ENCODE measurements at places on chromosomes 2 and 18.

DNA sequence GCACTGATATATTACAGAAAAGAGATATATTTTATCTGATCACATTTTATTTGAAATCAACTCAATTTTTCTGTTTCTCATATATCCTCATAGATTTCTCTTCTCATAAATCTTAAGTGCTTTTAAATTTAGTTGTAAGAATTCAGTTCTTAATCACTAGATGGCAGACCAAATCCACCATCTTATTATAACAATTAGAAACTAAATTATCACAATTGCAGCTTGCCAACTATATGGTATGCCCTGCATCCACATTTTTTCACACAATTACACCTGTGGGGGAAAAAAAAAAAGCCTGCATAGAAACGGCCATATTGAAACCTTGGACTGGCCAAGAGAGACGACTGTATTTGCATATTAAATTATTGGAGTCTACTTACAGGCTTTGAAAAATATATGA, 64.4 kb downstream of the COL5A2 start:
- H3K4me1 ChIP-seq = peaks cover 16% of the 10 kb centered on the region
- no peaks in the 10 kb centered on the region for H3K27me3 ChIP-seq
- H3K36me3 ChIP-seq = no peaks in the 10 kb centered on the region
- H3K4me3 ChIP-seq = no peak overlapping the region
- no peak for DNase-seq

- H3K36me3 ChIP-seq = no peaks in the 10 kb centered on the region
- H3K4me3 ChIP-seq = no peak overlapping the region
- H3K27me3 ChIP-seq = peaks cover 3% of the 10 kb centered on the region
- H3K27ac ChIP-seq = no peak overlapping the region
- no peak for DNase-seq
- H3K4me1 ChIP-seq = peaks cover 1% of the 10 kb centered on the region
Measured at GRCh38 chr2:208172125-208172524, 8.7 kb upstream of the CRYGA start.

DNA sequence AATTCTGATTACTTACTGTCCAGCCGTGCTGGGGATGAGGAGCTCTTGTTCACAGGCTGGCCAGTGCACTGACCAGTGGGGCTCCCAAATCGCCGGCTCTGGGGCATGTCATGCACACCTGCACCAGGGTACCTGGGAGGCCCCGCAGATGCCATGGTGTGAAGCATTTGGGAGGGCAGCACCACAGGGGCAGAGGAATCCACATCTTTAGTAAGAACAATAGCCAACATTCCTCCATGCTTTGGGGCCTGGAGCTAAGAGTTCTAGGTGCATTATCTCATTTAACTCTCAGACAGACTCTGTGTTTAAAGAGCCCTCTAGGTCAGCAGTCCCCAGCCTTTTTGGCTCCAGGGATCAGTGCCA, 104.2 kb downstream of the ACKR3 start:
- H3K4me1 ChIP-seq = peaks cover 2% of the 10 kb centered on the region
- no peak overlapping the region for H3K27ac ChIP-seq
- H3K27me3 ChIP-seq = peaks cover 11% of the 10 kb centered on the region
- DNase-seq = no peak
- peaks cover 21% of the 10 kb centered on the region for H3K36me3 ChIP-seq

DNA sequence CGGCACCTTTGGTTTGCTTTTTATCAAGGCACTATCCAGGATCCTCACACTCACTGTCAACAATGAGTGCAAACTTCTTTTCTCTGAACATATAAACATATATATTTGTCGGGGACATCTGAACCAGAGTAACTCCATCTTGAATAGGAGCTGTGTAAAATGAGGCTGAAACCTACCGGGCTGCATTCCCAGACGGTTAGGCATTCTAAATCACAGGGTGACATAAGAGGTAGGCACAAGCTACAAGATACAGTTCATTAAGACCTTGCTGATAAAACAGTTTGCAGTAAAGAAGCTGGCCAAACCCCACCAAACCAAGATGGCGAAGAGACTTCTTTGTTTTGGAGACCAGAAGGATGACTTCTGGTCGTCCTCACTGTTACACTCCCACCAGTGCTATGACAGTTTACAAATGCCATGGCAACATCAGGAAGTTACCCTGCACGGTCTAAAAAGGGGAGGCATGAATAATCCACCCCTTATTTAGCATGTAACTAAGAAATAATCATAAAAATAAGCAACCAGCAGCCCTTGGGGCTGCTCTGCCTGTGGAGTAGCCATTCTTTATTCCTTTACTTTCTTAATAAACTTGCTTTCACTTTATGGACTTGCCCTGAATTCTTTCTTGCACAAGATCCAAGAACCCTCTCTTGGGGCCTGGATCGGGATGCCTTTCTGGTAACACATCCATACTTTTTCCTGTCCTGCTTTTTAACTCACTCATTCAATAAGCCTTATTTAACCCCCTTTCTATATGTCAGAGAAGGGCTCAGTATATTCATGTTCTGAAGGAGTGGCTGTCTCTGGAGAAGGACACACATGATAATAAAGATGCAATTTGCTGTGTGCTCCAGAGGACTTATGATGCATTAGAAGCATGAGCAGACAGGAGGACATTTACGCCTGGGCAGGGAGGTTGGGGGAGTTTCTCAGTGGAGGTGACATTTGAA, 65.4 kb downstream of the TACR1 start:
- H3K27ac ChIP-seq = no peak overlapping the region
- no peak for DNase-seq
- H3K4me1 ChIP-seq = peaks cover 3% of the 10 kb centered on the region
- no peak overlapping the region for H3K4me3 ChIP-seq
- H3K27me3 ChIP-seq = peaks cover 2% of the 10 kb centered on the region
- H3K36me3 ChIP-seq = no peaks in the 10 kb centered on the region

GRCh38 chr2:230925879-230926765, 1.1 kb upstream of the GPR55 start:
- H3K36me3 ChIP-seq = no peaks in the 10 kb centered on the region
- no peak for DNase-seq
- no peak overlapping the region for H3K27ac ChIP-seq
- H3K27me3 ChIP-seq = peaks cover 9% of the 10 kb centered on the region
- H3K4me1 ChIP-seq = no peaks in the 10 kb centered on the region

- H3K27me3 ChIP-seq = no peaks in the 10 kb centered on the region
- H3K36me3 ChIP-seq = no peaks in the 10 kb centered on the region
- no peak overlapping the region for H3K27ac ChIP-seq
- no peak for DNase-seq
- H3K4me1 ChIP-seq = no peaks in the 10 kb centered on the region
- no peak overlapping the region for H3K4me3 ChIP-seq
Measured at GRCh38 chr18:71899707-71900472, 644.3 kb downstream of the CBLN2 start.

DNA sequence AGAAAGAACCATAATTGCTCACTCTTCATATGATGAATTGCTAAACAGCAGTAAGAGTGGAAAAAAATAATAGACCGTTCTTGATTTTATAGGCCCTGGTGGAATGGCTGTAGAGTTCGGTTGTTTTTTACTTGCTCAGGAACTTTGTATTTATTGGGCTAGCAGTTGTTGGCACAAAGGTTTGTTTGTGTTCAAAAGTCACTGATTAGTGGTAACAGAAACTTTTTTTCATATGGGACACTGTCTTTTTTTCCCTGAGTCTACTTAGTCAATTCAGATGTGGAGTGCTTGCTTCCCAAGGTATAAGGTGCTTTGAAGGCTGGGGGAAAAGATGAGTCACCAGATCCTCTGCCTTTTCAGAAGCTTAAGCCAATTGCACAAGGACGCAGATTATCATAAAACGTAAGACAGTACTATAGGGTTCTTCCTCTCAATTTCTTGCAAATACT, 25.8 kb downstream of the PHLPP1 start:
- H3K4me3 ChIP-seq = no peak overlapping the region
- no peak for DNase-seq
- no peaks in the 10 kb centered on the region for H3K36me3 ChIP-seq
- peaks cover 21% of the 10 kb centered on the region for H3K4me1 ChIP-seq
- H3K27ac ChIP-seq = no peak overlapping the region

- no peak overlapping the region for H3K4me3 ChIP-seq
- peaks cover 24% of the 10 kb centered on the region for H3K36me3 ChIP-seq
- peaks cover 7% of the 10 kb centered on the region for H3K4me1 ChIP-seq
- H3K27me3 ChIP-seq = peaks cover 10% of the 10 kb centered on the region
Measured at GRCh38 chr2:237604960-237605359, 14.4 kb upstream of the RAB17 start.

DNA sequence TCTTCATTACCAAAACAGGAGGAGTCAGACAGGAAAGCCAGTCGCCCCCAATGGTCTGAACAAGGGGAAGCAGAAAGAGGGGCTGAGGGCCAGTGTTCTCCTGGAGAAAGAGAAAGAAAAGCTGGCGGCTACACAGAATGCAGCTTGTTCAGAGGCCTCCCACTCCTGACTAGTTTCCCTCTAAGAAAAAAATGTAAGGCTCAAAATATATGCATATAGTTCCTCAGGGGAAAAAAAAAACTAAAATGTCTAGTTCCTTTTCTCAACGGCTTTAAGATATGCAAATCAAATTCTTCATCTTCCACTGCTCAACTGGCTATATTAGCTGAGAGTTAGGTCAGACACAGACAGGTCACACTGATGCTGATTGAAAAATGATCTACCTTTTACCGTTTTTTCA, 18.6 kb downstream of the MBOAT2 start:
- H3K27me3 ChIP-seq = peaks cover under 1% of the 10 kb centered on the region
- no peaks in the 10 kb centered on the region for H3K36me3 ChIP-seq
- no peak overlapping the region for H3K4me3 ChIP-seq
- DNase-seq = no peak

- H3K27ac ChIP-seq = no peak overlapping the region
- DNase-seq = no peak
- H3K36me3 ChIP-seq = peaks cover 10% of the 10 kb centered on the region
- H3K4me1 ChIP-seq = no peaks in the 10 kb centered on the region
Measured at GRCh38 chr2:132374551-132374950, 42.1 kb upstream of the GPR39 start.

- DNase-seq = peak; percentile 51
- H3K27me3 ChIP-seq = no peaks in the 10 kb centered on the region
- H3K4me1 ChIP-seq = peaks cover 25% of the 10 kb centered on the region
- no peaks in the 10 kb centered on the region for H3K36me3 ChIP-seq
- H3K4me3 ChIP-seq = no peak overlapping the region
Measured at GRCh38 chr2:5409898-5410381, 282.2 kb upstream of the SOX11 start.

DNA sequence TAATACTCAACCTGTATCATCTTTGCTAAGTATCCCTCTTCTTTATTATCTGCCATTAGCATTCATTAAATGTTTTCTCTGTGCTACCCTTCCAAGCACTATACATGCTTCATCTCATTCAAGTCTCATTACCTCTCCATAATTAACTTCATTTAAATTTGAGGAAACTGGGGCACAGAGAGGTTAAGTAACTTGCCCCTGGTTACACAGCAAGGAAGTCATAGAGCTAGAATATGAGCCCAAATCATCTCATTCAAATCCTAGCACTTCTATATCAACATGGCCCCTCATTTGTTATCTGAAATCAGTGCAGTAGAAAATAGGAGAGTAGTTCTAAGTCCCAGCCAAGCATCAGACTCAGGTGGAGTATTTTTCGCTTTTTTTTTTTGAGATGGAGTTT, 4.4 kb downstream of the MRPL35 start:
- H3K27me3 ChIP-seq = peaks cover 3% of the 10 kb centered on the region
- H3K4me1 ChIP-seq = peaks cover 12% of the 10 kb centered on the region
- no peak overlapping the region for H3K27ac ChIP-seq
- H3K36me3 ChIP-seq = no peaks in the 10 kb centered on the region

All from glutamatergic neuron (in vitro differentiated cells).